ENCODE measurements at places on chromosomes 5 and 9.
A peak's percentile ranks its signal among the peaks of the same experiment; 100 is the strongest.

- DNase-seq = peak; percentile 77
Observed at GRCh38 chr9:12774861-12775678, at the start of gene LURAP1L. Gene LURAP1L (plus strand): TSS chr9:12775020. CDS start chr9:12775716, 696 bp downstream.

DNA sequence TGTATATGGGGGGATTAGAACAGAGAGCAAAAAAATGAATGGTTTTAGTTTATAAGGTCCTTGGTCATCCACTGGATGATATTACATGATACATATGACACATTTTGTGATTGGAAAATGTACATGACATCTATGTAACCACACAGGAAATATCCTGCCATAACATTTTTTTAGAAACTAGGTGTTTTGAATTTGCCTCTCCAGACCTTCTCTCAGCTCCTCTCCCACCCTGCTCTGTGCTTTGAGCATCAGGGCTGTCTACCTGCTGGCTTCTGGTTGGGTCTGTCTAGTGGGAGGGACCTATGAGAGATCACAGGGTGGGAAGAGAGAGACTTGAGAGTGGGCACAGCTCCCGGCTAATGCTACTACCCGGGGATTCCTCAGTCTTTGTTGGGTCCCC is 24.4 kb downstream of the AKNA start:
- no peak for DNase-seq

DNA sequence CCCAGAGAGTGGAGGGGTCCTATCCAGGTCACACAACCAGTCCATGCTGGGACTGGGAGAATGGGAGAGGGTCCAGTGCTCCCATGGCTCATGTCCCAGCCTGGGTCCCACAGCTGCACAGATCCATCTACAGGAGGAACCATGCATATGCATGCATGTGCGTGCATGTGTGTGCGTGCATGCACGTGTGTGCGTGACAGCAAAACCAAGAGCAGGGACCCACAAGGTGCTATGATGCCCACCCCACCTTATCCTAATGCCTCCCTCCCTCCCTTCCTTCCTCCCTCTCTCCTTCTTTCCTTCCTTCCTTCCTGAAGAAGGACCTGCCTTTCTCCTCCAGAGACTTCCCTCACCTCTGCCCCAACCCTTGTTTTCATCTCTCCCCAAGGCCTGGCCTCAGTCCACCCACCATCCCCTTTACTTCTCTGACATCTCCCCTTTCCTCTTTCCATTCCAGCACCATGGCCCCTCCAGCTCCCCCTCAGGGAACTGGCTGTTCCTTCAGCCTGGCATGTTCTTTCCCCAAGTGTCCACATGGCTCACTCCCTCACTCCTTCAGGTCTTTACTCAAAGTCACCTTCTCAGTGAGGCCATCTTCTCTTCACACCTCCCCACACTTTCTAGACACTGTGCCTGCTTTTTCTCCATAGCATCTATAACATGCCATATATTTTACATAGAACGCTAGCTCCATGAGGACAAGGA is 21.8 kb downstream of the AQP7 start:
- DNase-seq = no peak

DNA sequence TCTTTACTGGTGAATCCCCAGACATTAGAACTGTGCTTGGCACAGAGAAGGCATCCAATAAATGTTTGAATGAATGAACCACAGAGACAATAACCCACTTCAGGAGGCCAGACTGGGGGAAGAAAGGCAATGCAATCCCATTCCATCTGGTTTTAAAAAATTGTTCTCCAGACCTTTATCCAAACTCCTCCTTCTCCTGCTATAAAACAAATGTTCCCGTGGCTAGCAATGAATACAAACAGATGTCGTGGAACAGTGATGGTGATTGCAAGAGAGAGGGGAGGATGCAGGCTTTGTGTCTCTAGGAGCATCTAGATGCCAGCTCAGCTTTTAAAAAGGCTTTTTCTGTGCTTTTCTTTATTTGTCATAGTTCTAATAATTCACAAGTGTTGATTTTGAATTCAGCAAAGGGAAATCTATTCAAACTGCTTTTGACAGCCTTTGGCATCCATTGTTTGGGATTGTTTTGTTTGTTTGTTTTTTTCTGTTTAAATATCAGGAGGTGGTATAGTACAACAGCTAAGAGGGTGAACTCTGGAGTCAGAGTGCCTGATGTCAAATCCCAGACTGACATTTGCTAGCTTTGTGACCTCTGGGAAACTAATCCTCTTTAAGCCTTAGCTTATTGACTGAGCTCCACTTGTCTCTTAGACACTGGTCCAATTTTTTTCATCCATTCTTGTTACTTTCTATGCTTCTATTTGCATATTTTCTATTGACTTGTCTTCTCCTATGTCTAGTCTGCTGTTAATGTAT is 59.1 kb downstream of the TNFSF15 start:
- DNase-seq = no peak

DNA sequence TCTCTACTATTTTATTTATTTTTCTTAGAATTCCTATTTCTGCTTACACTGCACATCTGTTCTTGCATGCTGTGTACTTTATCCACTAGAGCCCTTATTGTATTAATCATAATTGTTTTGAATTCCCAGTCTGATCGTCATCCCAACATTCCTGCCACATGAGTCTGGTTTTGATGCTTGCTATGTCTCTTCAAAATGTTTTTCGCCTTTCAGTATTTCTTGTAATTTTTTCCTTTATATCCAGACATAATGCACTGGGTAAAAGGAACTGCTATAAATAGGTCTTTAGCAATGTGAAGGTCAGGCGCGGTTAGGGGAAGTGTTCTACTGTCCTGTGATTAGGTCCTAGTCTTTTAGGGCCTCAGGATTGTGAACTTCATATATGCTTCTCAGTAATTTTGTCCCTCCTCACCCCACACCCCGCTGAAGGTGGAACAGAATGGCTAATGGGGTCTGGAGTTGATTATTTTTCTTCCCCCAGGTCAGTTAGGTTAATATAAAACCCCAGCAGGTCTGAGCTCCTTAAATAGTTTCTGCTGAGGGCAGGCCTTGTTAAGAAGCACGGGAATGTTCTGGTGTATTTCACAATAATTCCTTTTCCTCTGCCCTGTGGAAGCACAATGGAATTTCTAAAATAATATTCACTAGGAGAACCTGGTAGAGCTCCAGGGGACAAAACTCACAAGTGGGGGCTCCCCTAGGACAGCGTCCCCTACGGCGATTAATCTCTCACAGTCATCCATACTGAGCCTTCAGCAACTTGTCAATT is 146.6 kb upstream of the TUT7 start:
- DNase-seq = no peak
